ENCODE measurements at places on chromosomes 5 and 9.

GRCh38 chr5:121668635-121669034 lies 183.0 kb upstream of the FTMT start:
- no peak for DNase-seq

- DNase-seq: peak; percentile 0
Measured at GRCh38 chr5:40578501-40579451, 100.9 kb upstream of the PTGER4 start.

DNA sequence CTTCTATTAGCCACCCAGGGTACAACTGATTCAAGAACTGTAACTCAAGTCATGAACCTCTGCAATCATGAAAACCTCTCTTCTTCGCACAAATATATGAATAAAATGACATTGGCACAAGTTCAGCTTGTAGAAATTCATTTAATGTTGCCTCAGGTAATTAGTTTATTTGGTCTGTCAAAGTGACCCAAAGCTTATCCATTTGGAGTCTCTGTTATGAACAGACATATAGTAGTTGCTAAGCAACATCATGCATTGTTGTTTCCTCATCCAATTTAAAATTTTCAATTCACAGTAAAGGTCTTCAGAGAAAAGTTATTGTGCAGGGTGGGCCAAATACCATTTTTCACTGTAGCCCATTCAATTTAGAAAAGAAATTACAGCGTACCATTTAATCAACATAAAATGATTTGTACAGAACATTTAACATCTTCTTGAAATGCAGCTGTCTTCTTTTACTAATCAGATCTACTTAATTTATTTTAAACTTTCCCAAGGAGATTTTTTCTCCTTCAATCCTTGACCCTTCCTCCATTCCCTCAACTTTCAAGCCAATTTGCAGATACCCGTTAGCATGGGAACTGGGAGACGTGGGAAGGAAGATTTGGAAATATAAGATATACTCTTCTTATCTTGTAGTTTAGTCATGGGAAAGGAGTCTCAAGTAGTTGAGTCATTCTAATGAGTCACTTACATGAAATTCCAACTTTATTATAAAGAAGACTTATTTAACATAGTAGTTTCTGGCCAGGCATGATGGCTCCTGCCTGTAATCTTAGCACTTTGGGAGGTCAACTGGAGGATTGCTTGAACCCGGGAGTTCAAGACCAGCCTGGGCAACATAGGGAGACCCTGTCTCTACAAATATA lies 231.3 kb downstream of the ATPSCKMT start:
- no peak for DNase-seq

- DNase-seq: no peak
Measured at GRCh38 chr5:139177809-139178588, 20.2 kb downstream of the SIL1 start.

DNA sequence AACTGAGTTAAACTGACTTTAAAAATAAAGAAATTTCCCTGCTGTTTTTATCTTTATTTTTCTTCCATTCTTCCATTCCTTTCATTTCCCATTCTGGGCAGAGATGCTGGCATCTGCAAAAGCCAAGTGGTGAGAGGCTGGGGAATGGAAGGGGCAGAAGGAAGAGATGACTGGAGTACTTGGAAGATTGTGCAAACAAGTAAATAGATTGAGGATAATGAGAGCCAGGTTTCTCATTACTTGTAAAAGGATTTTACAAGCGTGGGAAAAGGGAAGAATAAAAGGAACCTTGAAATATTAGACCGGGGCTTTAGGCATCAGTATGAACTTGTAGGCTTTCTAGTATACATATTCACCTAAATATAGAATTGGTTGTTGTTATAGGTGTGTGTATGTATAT lies 341.2 kb downstream of the CAAP1 start:
- DNase-seq: no peak

GRCh38 chr5:132268769-132269551 lies 11.5 kb downstream of the PDLIM4 start:
- no peak for DNase-seq

DNA sequence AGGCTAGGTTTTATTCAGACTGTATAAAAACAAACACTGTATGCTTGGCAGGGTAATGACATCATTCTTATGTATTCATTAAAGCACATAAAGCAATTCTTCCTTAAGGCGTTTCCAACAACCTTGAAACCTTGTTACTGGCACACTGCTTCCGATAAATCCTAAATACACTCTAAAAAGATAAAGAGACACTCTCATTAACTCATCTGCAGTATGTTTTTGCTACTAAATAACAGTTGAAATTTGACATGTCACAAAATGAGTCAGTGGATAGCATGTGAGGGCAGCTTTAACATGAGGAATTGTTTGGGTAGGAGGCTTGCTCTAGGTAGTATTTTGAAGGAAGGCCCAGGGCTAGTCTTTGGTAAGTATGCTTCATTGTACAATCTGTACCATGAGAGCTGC lies 13.7 kb downstream of the YIPF5 start:
- no peak for DNase-seq

DNA sequence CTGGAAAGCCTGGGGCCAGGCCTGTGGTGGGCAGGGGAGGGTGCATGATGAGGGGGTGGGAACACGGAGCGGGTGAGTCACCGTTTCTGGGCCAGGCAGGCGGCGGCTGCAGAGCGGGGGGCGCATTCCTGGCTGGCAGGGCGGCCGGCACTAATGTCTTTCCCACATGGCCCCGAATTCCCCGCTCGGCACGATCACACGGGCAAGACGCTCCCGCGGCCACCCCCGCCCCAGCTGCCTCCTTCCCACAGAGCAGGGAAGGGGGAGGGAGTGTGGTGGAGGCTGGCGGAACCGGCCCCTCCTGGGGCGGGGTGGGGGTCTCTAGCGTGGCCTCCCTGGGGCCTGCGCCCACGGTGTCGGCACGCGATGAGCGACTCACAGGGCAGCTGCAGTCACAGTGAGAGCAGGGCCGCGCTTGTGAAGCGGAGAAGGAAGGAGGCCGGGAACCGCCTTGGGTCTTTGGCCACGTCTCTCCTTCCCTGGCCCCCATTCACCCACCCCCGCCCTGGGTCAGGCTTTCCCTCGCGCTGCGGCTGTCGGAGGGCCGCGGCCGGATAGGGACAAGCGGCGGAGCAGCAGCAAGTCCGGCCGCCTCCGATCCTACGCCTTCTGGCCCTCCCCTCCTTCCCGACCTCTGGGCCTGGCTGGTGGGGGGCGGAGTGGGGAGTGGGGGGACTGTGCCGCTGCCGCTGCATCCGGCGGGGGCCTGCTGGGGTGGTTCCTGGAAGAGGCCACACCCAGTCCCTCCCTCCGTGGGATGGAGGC lies 48.9 kb downstream of the CXXC5 start:
- no peak for DNase-seq

GRCh38 chr5:88827997-88828396 lies 55.0 kb downstream of the MEF2C start:
- DNase-seq: no peak

DNA sequence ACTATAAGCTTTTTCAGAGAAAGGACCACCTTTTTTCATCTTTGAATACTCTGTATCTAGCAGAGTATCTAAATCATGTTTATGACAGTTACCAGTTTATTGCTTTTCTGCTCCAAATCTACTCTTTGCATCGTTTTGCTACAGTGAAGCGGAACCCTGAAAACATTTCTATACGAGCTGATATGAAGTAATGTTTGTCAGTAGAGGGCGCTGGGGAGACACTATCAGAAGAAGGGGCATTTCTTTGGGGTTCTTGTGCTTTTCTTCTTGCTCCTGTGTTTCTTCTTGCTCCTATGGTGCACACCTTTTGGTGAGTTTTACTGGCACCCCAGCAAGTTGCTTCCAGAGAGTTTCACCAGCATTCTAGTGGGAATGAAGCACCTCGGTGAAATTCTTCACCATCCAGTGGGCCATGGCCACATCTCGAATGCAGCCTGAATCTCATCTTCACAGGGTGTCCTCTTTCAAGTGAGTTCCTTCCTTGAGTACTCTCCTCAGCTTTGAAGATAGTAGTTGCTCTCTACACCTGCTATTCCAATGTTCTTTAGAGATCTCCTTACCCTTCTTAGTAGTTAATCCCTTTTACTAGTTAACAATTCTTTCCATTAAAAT lies 98.4 kb downstream of the FGF1 start:
- DNase-seq: no peak

DNA sequence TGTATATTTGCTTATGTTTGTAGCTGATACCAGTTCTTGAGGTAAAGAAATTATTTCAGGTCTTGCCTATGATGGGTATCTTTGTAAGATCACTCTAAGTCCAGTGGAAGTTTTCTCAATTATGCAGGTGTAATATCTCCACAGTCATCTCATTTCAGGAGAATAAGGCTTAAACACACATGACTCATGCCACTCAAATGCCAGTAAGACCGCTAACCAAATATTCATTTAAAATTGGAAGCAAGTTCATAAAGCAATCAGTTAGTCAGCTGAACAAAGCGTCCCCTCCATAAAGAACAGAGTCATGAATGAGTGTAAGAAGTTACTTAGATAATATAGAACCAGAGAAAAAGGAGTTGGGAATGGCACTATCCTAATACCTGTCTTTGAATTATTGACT lies 248.7 kb downstream of the LURAP1L start:
- no peak for DNase-seq

- DNase-seq: no peak
Measured at GRCh38 chr9:134918646-134919045, 934 bp upstream of the FCN1 start.

- no peak for DNase-seq
Measured at GRCh38 chr5:147037515-147038205, 159.1 kb upstream of the PPP2R2B start.

GRCh38 chr9:109599131-109599530 lies 101.0 kb upstream of the PTPN3 start:
- DNase-seq: no peak

DNA sequence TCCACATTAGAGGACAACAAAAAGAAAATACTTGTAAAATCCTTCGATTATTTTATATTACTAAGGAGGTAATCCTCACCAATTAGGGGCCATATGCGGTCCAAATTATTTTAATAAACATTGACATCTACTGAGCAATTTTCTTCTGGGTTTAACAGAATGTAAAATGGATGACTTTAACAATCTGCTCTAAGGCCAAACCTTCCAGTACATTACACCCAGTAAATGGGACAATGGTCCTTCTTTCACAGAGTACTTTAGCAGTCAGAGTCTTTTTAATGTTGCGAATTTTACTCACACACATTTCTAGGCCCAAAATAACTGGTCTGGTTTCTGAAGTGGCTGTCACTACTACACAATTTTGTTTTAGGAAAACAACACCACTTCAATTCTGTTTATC lies 106.9 kb downstream of the TTC39B start:
- no peak for DNase-seq

- DNase-seq: no peak
Measured at GRCh38 chr9:103397868-103398600, 402.9 kb downstream of the CYLC2 start.

DNA sequence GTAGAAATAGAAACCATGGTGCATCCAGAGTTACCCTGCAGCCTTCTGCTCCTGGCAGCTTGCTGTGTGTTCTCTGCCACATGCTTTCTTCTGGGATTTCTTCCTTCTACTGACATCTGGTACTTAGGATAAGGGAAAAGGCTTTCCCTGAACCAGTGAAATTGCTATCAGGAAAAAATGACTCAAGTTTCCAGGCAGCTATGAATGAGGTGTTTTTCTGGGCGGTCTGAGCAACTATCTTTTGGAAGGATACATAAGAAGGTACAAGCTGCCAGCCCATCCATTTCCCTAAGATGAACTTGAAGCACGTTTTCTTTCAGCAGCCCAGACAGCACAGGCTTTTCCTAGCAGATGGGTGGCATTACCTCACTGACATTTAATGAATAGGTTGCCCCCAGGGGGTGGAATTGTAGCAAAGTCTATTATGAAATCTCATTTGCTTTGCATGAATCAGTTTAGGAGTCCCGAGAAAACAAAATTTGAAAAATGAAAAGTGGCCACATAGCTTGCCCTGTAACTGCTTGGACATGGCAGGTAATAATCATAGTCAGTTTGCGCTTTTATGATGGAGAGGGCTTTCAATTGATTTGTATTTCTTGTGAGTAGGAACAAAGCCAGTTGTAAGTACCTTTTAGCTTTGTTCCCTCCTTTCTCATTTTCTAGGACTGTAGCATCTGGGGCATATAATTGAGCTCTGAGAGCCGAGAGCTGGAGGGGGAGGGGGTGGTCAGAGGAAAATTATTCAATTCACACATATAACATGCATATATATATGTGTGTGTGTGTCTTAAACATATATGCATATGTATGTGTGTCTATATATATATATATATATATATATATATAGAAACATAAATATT lies 108.5 kb downstream of the C9orf152 start:
- DNase-seq: no peak

- DNase-seq: no peak
Measured at GRCh38 chr5:9343146-9343850, 202.6 kb downstream of the SEMA5A start.

DNA sequence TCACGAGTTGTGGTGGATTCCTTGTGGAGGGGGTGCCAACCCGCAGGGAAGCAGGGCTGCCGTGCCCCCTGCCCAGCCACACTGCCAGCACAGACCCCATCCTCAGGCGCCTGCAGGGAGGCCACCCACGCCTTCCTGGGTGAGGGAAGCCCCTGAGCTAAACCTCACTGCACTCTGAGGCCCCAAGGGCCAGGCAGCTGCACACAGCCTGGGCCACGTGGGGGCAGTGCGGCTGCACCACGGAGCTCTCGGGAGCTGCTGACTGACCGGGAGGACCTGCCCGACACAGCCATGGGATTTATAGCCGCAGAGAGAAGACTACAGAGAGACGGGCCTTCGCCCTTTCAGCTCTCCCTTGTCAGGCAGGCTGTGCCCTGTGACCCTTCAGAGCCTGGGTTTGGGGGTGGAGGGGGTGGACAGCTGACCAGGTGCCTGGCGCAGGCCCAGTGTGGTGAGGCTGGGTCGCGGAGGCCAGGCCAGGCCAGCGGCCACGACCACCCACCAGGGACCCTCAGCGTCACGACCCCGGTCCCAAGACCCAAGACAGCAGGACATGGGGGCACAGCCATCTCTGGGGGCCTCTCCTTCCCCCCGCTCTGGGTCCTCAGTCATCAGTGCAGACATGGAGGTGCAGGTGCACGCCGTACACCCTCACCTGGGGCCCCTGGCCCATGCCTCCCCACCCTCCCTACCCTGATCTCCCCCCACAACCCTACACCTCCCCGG lies 4.3 kb upstream of the AHRR start:
- no peak for DNase-seq

DNA sequence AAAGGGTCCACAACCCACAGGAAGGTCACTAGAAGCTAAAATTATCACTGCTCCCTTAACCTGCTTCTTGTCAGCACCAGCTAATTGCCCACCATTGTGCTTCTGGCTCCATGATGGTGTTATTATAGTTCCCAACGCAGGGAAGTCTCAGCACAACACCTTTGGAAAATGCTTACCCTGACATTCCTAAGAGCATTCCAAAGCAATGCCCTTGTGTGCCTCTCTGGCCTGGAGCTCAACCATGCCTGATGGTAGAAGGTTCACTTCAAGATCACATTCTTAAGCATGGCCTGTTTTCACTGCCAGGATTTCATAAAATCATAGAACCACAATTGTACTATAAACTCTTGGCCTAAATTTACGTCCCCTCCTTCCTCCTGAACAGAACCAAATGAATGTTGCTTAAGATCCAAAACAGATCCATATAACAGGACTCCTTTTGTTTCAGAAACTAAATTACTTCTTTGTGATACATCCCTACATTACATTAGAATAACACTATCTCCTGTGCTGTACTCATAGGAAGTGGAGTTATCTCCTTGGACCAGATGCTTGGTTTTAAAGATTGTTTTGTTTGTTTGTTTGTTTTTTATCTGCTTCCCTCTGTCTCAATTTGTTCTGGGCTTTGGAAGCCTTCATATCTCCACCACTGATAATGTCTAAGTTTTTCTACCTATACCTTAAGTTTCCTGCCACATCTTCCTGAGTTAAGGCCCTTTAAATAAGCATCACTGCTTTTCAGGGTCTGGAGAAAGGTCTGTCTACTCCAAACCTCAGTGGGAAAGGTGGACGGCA lies 32.1 kb downstream of the ARL15 start:
- DNase-seq: no peak

All from central memory CD4-positive, alpha-beta T cell (primary cell).